ENCODE measurements at places on chromosomes 13 and 19.
A peak's percentile ranks its signal among the peaks of the same experiment; 100 is the strongest.

DNA sequence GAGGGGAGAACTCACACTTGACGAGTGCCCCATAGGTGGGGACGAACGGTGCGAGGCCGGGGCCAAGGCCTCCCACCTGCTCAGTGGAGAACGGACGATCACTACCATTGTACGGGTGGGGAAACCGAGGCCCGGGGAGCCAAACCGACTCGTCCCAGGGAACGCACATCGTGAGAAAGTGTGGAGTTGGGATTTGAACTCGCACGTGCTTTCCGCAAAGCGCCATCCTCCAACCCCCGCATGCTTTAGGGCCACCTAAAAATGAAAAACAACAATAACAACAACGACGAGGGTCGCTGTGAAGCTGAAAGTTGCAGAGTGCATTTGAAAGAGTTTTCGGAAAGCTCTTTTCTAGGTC, 458 bp downstream of the ARHGEF1 start:
- DNase-seq: no peak

DNA sequence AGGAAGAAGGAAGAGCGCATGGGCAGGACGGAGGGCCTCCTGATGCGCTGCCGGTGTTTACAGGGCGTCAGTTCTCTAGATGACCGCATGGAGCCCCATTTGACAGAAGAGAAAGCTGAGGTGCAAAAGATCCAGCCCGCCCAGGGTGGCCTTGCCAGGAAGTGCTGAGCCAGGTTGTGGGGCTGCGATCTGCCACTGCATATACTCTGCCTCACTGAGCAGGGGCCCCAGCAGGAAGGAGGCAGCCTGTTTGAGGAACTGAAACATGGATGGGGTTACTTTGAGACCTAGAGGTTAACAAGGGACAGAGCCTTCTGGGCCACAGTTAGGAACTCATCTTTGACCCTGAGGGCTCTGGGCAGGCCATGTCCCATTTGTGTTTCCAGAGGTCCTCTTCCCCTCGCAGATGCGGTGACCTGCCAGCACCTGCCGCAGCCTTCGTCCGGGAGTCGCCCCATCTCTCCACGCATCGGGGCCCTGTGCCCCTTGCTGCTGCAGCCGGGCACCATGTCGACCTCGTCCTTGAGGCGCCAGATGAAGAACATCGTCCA, 3.2 kb downstream of the EPN1 start:
- peak; percentile 84 for DNase-seq

- DNase-seq: no peak
These were observed 56.9 kb downstream of the NFIC start for GRCh38 chr19:3423183-3423829.

DNA sequence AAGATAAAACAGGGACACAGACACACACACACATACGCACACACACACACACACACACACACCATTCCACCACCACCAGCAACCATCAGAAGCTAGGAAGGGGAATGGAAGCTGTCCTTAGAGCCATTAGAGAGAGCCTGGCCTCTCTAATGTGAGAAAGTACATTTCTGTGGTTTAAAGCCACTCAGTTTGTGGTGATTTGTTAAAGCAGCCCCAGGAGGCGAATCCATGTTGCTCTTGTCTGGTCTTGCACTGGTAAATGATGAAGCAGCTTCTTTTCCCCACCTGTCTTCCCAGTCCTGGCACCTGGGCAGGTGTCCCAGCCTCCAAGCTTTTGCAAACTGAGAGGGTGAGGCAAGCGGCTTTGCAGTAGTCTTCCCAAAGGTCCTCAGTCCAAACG, 118.9 kb upstream of the KL start:
- no peak for DNase-seq

GRCh38 chr13:99721606-99722337, 220.5 kb downstream of the TM9SF2 start:
- DNase-seq: no peak

DNA sequence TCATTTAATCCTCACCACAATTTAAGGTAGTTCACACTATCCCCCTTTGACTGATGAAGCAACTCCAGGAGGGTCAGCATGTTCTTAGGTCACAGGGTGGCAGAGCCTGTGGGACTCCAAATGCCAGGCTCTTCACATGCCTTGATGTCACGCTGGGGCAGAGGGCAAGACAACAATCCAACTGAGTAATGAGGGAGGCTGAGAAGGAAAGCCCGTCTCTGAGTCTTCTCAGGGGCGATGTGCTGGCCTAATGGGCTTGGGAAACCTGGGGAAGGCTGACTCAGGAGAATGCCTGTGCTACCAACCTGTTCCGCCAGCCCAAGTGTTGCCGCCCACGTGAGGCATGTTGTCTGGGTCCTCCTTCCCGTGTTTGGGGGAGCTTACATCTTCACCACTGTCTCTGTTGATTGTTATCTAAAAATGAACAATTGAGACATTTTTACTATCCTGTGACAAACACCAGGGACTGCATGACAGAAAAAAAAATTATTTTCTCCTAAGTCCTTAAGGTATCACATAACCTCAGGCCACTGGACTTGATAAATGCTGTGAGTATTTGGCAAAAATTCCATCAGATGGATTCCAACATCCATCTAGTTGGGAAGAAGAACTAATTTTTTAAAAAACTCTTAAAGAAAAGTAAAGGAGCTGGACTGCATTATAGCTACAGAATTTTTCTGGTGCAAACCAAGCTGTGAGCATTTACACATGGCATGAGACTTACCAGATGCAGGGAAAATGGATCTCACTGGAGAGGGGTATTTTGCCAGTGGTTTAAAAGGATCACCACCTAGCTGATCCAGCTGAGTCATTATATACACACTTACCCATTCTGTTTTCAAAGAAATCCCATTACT, 157.5 kb downstream of the RGCC start:
- no peak for DNase-seq

- peak; percentile 72 for DNase-seq
These were observed 74.2 kb downstream of the IRS2 start for GRCh38 chr13:109712124-109712722.

- DNase-seq: no peak
These were observed 23.0 kb downstream of the PLEKHJ1 start for GRCh38 chr19:2212861-2213711.

- DNase-seq: peak; percentile 48
These were observed 550 bp downstream of the CERS4 start for GRCh38 chr19:8209462-8210378.

- no peak for DNase-seq
These were observed 2.2 kb downstream of the NAXD start for GRCh38 chr13:110617321-110618072.

GRCh38 chr13:21606796-21607195, 2.8 kb upstream of the MICU2 start:
- DNase-seq: no peak

DNA sequence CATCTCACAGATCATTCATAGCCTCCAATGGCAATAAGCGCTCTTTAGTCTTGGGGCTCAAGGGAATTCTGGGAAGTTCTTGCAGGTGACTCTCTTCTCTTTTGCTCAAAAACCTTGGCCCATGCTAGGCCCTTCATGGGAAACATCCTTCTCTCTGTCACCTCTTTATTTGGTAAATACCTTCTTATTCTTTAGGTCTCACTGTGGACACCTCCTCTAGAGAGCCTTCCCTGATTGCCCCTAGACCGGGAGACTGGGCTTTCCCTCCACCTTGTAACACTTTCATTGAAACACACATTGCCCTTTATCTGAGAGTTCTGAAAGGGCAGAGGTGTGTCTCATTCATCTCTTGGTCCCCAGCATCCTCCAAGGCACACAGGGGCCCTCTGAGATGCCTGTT, 1.9 kb downstream of the C19orf81 start:
- DNase-seq: no peak

- no peak for DNase-seq
These were observed 191.2 kb downstream of the SPRY2 start for GRCh38 chr13:80149736-80150135.

GRCh38 chr19:56112313-56112709, 8.8 kb downstream of the ZNF787 start:
- DNase-seq: no peak

- no peak for DNase-seq
These were observed 97.7 kb downstream of the GNG7 start for GRCh38 chr19:2604747-2605329.

- DNase-seq: peak; percentile 87
These were observed 24.9 kb downstream of the EPS15L1 start for GRCh38 chr19:16446724-16447368.

GRCh38 chr13:44848920-44849676, 140.2 kb downstream of the NUFIP1 start:
- no peak for DNase-seq

DNA sequence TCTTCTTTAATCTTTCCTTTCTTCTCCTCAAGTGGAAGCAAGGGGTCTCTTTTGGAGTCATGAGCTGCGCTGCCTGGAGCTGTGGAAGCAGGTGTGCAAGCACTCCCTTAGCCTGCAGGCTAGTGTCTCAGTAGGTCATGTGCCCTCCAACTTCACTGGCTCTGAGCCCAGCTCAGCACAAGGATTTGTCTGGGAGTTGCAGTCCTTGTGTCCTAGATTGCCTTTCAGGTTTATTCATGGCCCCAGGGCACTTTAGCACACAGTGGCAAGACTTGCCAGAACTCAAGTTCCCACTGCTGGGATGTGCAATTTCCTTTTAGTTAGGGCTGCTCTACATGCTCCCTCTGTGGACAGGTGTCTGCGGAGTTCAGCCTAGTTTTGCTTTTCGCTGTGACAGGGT, 211.7 kb downstream of the LIG4 start:
- no peak for DNase-seq

DNA sequence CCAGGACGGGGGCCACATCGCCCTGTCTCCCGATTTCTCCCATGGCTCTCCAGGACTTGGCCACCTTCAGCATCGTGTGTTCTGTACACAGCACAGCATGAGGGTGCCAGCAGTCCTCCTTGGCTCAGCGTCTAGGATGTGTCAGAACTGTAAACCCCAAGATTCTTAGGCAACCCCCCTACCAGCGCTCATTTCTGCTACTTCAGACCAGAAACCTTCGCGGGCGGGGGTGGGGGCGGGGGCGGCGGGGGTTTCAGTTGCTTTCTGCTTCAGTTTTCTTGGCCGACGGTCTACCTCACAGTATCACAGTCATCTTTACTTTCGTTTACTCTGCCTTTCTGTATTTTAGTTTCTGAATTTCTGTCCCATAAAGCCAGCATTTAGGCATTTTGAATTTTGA, 82.4 kb downstream of the GGACT start:
- DNase-seq: no peak

- peak; percentile 77 for DNase-seq
These were observed 49.5 kb downstream of the RFX2 start for GRCh38 chr19:6060600-6061375.

DNA sequence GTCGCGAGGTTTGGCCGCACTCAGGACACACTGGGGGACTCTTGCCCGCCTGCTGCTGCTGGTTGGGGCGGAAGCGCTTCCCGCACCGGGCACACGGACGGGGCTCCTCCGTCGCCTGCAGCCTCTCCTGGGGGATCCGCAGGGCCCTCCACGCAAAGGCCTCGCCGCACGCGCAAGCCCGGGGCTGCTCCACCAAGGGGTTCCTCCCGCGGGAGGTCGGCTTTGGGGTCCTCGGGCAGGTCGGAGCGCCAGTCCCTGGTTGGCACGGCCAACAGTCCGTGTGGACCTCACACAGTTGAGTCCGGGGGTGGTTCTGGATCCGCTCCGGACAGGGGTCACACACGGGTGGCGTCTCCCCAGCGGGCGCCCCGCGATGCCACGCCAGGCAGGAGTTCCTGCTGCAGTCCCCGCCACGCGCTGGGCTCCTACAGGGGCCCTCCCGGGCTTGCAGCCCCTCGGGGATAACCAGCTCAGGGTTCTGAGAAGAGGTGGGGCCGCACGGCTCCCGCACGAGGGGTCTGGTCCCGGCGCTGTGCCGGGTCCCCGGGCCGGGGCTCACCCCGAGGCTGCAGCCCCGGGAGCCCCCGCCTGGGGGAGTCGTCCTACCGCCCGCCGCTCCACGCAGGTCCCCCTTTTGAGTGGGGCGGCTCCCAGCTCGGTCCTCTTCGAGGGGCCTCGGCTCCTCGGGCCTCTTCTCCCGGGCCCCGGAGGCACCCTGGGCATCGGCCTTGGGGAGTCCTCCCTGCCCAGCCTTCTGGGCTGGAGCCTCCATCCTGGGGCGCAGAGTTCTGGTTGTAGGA, 6.2 kb upstream of the ZNF497 start:
- no peak for DNase-seq

- no peak for DNase-seq
These were observed 9.9 kb upstream of the ZNF14 start for GRCh38 chr19:19742773-19743172.

GRCh38 chr13:104773775-104774174, 1707.6 kb upstream of the SLC10A2 start:
- no peak for DNase-seq

DNA sequence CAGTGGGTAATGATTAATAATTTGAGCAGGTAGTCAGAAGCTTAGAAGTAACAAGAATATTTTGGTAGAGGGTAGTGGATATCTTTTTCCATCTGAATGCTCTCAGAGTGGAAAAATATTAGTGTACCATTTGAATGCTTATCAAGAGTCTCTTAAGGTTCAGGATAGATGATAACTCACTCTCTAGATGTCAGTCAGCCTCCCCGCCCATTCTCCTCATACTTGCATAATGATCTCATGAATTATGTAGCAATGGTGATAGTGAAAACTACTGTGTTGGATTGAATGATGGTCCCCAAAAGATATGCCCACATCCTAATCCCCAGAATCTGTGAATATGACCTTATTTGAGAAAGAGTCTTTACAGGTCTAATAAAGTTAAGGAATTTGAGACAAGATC, 132.7 kb upstream of the KLF12 start:
- no peak for DNase-seq

DNA sequence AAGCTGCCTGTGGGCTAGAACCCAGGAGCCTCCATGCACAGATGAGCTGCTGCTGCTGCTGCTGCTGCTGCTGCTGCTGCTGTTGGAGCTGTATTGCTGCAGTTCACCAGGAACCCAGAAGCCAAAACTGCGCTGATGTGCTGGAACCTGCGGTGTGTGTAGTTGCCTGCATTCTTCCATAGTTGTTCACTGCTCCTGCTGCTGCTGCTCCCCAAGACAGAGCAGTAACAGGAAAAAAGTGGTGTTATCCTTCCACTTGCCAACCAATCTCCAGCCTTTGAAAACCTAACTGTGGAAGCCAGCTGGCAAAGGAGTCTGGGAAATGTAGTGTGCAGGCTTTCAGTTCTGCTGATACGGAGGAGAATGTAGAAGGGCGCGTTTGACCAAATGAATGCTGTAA, 37.9 kb downstream of the ARHGAP35 start:
- no peak for DNase-seq

GRCh38 chr13:107734891-107735625, 480.3 kb downstream of the LIG4 start:
- no peak for DNase-seq

DNA sequence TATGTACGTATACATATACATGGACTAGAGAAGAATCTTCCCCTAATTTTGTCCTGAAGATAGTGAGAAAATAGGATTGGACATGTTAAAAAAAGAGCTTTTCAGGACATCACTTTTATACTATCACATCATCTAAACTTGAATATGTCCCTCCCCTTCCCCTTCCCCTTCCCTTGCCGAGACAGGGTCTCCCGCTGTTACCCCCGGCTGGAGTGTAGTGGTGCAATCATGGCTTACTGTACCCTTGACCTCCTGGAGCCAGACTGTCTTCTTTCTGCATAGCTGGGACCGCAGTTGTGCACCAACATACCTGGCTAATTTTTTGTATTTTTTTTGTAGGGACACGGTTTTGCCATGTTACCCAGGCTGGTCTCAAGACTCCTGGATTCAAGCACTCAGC, 6.6 kb downstream of the HNRNPM start:
- DNase-seq: no peak

- DNase-seq: no peak
These were observed 269.3 kb downstream of the UQCRFS1 start for GRCh38 chr19:28943651-28944050.
